GOT3 (cell line): ENCODE measurements at places on chromosomes 13 and 19.

DNA sequence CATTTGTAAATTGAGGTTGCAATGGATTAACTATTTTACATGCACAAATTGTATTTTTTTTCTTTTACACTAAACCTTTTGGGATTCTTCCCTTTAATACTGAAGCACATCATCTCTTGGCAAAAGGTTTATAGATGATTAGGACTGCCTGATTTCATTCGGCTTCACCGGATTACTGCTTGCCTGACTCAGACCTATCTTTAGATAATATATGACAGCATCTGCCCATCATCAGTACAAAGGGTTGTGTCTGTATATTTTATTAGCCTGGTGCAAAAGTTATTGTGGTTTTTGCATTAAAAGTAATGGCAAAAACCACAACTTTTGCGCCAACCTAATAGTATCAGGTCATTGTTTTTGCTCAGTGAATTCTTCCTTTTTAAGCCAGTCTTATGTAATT, 316.2 kb upstream of the HTR2A start:
- no peak for DNase-seq

GRCh38 chr13:84439108-84439507, 556.8 kb upstream of the SLITRK1 start:
- DNase-seq: no peak

- no peak for DNase-seq
Measured at GRCh38 chr19:45439190-45439568, 15.5 kb upstream of the ERCC1 start.

DNA sequence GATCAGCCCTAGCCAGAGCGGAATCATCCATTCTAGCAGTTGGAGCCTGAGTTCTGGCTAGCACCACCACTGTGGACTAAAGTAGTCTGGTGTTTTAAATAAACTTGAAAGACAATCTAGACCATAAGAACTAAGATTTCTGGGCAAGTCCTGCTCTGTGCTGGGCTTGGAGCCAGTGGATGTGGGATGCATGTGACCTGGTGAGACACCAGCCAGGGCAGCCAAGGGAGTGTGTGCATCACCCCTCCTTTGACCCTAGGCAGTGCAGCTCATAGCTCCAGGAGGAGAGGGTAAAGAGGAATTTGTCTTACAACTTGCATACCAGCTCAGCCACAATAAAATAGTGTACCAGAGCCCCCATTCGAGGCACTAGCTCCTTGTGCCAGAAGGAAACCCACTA, 21.0 kb downstream of the ITGBL1 start:
- no peak for DNase-seq

DNA sequence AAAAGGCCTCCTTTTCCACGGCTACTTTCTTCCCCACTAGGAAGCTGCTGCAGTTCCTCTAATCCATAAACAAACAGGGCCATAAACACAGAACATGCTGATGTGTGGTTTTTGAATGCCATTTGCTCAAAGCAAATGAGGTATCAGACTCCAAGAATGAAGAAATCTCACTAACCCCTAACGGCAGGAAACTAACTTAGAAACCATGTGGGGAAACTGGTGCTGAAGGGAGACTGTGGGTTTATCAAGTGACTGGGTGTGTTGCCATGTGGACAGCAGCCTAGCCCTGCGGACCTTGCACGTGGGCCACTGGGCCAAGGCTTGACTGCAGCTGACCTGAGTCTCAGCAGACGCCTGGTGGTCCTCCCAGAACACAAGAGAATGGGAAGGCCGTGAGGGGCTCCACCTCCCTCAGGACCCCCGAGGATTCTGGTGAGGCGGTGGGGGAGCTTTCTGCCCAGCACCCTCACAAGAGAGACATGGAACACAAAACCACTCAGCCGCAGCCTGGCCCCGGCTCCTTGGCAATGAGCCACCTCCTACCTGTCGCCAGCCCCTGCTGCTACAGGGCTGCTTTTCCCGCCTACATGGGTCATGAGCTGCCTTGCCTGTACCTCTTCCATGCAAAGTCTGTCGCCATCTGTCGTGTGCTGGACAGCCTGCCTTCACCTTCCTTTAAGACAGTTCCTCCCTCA, 10.6 kb downstream of the SLC15A1 start:
- DNase-seq: no peak

DNA sequence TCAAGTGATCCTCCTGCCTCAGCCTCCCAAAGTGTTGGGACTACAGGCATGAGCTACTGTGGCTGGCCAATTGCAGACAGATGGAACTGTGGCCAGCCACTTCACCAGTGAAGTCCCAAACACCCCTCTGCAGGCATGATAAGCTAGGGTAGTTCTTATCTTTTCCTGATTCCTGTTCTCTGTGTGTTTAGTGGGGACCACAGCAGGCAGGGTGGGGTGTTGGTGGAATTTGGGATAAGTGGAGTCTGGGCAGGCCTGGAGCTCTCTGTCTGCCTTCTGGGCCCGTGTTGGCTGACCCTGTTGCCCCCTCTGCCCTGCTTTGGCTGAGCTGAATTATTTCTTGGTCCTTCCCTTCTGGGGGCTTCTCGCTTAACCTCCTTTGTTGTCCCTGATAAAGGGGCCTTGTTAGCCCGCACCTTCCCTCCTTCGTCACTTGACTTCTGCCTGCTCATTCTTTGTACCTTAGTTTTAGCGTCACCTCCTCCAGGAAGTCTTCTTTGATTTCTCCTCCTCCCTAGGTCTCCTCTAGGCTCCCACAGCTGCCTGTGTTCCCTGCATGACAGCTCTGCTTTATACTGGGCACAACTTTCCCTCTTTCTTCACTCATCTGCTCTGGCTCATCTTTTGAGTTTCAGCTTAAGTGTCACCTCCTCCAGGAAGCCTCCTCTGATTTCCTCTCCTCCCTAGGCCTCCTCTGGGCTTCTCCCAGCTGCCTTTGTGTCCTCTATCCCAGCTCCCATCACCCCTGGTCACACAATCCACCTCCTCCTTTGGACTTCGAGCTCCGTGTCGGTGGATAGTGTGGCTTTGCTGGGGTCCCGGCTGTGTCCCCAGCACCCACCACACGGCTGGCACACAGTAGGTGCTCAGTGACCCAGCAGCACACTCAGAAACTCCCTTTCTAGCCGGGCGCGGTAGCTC, 1.7 kb upstream of the NCLN start:
- no peak for DNase-seq

DNA sequence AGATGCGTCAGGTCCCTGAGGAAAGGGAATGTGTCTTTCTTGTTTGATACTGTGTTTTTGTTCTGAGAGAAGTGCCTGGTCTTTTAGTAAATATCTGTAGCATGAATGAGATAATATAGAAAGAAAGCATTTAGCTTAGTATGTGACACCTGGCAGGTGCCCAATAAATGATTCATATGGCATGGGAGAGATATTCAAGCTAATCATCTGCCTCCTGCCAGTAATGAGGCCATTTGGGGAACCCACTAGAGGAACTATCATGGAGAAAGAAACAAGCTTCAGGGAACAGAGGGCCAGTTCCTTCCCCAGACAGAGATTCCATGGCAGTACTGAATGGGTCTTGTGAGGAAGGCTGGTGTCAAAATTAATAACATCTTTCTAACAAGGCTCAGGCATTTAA, 603.9 kb downstream of the DCT start:
- no peak for DNase-seq

GRCh38 chr19:2425622-2426581, 1.5 kb downstream of the TIMM13 start:
- no peak for DNase-seq

- DNase-seq: no peak
Measured at GRCh38 chr19:6697291-6697690, 23.2 kb downstream of the C3 start.

GRCh38 chr19:7099597-7099921, 30.1 kb downstream of the ZNF557 start:
- no peak for DNase-seq

- DNase-seq: no peak
Measured at GRCh38 chr13:45512098-45512496, 47.4 kb downstream of the COG3 start.

- no peak for DNase-seq
Measured at GRCh38 chr13:47133011-47133445, 236.2 kb upstream of the HTR2A start.

DNA sequence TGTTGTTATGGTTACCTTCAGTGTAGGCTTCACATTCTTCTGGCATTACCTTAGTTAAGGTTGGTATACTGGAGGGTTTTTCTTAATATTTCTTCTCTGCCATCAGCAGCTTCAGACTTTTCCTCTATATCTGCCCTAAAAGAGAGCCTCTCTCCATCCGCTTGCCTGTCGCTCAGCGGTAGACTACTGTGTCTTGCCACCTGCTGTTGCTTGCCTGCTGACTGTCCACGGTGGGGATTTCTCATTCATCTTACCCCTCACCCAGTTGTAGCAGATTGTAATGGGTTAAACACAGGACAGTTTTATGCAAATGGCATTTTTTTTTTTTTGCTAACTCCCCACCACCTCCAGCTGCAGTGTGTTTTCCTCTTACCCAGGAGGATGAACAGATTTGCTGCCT, 577.2 kb downstream of the SLITRK5 start:
- no peak for DNase-seq

GRCh38 chr13:51501592-51502152, 48.8 kb upstream of the INTS6 start:
- no peak for DNase-seq

- no peak for DNase-seq
Measured at GRCh38 chr19:47152632-47153031, 22.0 kb downstream of the SAE1 start.

GRCh38 chr13:23754506-23754905, 134.7 kb downstream of the MIPEP start:
- DNase-seq: no peak

- DNase-seq: no peak
Measured at GRCh38 chr13:33722216-33722915, 95.6 kb upstream of the RFC3 start.

DNA sequence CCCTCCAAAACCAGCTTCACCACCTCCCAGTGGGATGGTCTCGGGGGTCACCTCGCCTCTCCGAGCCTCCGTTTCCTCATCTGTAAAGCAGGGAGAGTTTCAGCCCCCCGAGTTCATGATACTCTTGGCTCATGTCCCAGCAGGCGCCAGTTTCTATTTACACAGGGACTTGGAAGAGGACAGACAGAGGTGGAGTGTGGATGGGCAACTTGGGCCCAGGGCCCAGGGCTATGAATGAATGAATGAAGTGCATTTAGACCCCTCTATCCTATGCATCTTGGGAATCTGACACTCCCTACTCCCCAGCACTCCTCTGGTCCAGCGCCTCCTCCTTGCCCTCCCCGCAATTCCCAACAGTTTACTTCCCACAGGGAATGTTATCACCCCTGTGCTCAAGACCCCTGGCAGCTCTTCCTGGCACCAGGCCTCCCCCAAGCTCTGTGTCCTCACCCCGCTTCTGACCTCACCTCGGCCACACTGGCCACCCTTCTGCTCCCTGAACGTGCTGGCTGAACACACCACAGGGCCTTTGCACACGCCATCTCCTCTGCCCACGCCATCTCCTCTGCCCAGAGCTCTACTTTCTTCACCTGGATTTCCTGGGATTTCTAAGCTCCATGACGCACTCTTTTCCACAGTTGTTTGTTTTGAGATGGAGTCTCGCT, 4.9 kb upstream of the C2CD4C start:
- DNase-seq: no peak

GRCh38 chr19:6246174-6247006, 33.4 kb downstream of the MLLT1 start:
- no peak for DNase-seq

- DNase-seq: no peak
Measured at GRCh38 chr13:47036294-47037008, 139.6 kb upstream of the HTR2A start.
